ENCODE measurements at places on chromosomes 13 and 19. TPM values are rescaled to one million over a fixed set of nuclear protein-coding genes. Genes with fewer than 3 reads are reported as not detected.

Gene CDK8
- total RNA-seq, result 16.6 TPM

Gene FCER2
- total RNA-seq, result not detected

Gene CACNA1A
- total RNA-seq, result 3.6 TPM

Gene COMP
- not detected for total RNA-seq
